ENCODE measurements at places on chromosomes 1 and 21.
A peak's percentile ranks its signal among the peaks of the same experiment; 100 is the strongest.

DNA sequence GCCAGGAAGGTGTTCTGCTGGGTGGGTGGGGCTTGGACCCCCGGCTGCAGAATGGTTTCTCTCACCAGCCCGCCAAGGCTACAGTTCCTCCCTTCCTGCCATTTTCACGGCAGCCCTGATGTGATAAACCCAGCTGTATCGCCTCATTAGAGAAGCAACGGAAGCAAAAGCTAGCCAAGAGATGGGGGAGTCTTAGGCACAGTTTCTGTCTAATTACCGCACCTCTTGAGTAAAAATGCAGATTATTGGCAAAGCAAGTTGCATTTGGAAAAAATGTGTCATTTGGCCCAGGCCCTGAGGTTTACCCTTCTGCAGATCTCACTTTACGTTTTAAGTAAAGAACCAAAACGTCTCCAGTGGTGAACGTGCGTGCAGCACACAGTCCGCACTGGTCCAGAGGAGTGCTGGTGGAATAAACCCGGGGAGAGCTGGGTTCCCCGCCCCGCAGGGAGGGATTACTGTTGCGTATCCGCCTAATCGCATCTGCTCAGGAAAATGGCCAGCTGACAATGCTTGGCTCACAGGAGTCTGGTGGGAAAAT, 109.9 kb downstream of the GALNT2 start:
- DNase-seq = peak; percentile 80

- DNase-seq = peak; percentile 82
Measured at GRCh38 chr1:224513787-224514209, 79.2 kb upstream of the WDR26 start.

GRCh38 chr1:6343506-6344405, 49.8 kb downstream of the ACOT7 start:
- DNase-seq = peak; percentile 62

GRCh38 chr21:39314143-39315027, 953 bp upstream of the BRWD1 start:
- DNase-seq = peak; percentile 45

GRCh38 chr1:86453664-86454063, 15.1 kb upstream of the CLCA1 start:
- DNase-seq = no peak

DNA sequence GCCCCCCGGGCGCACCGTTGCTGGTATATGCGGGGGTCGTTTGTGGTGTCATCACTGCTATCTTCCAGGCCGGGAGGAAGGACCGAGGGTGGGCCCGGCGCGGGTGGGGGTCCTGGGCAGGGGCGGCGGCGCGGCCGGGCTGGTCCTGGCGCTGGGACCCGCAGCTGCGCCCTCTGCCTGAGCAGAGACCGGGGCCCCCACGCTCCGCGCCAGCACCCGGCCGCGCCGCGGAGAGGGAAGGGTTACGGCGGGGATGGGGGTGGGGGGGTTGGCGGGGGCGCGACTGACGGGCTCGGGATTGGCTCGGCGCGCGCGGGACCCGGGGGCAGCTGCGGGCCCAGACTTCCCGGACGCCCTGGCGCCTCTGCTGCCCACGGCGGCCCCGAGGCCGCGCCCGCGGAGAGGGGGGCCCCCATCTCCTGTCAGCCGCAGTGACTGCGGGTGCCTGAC, 13.8 kb upstream of the SAMD11 start:
- DNase-seq = no peak

DNA sequence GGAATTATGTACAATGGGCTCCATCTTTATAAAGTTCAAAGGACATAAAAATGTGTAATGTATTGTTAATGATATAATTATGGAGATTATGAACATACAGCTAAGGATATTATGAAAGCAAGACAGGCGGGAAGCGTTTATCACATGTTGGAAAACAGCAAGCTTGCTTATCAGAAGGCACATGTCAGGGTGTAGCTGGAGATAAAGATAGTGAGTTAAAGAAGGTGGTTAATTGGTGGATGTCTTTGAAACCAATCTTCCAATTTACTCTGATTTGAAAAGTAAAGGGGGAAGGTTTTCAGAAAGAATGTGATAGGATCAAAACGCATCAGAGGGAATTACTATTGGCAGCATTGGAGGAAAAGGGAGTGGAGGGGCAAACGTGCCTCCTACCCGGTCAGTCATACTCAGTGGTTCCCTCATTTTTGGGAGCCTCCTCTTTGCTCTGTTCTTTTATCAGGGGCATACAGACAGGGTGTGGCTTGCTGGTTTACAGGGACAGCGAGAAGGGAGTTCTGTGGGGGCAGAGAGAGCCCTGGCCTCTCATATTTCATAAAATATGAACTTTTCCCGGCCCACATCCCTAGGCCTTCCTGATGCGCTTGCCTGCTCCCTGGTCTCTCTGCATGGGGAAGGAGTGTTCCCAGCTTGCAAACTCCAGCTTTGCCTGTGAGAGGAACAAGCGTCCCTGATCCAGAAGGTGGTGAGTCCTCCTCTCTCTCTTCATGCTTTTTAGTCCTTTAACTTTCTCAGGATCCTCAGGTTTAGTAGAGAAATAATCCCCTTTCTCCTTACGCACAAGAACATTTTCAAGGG, 8.0 kb upstream of the SVBP start:
- DNase-seq = no peak

- no peak for DNase-seq
Measured at GRCh38 chr1:47331875-47332274, 1.7 kb upstream of the CMPK1 start.

DNA sequence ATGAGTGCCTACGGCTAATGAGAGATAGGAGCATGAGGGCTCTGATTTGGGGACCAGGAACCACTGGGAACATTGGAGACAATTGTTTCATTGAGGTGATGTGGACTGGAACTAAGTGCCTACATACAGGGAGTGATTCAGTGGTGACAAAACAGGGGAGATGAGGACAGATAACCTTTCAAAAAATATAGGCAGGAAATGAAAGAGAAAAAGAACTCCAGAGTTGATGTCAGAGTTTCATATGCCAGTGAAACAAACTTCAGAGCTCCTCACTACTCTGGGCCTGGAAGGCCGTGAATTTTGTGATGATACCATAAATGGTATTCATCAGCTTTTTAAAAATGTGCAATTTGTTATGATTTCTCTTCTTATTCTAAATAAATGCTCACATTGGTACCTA, 39.3 kb downstream of the FASLG start:
- DNase-seq = no peak

GRCh38 chr1:67836769-67837168, 3.5 kb upstream of the GNG12 start:
- no peak for DNase-seq

GRCh38 chr1:42449256-42449655, 6.6 kb downstream of the ZMYND12 start:
- no peak for DNase-seq

GRCh38 chr21:42616941-42617340, 36.5 kb upstream of the PDE9A start:
- no peak for DNase-seq

GRCh38 chr1:201565024-201565730, 26.2 kb downstream of the NAV1 start:
- peak; percentile 36 for DNase-seq

GRCh38 chr1:9728451-9729295, 77.1 kb downstream of the PIK3CD start:
- DNase-seq = no peak

GRCh38 chr1:177978530-177978929, 8.7 kb upstream of the SEC16B start:
- DNase-seq = no peak

- no peak for DNase-seq
Measured at GRCh38 chr1:244496186-244496585, 35.1 kb downstream of the CATSPERE start.

- peak; percentile 61 for DNase-seq
Measured at GRCh38 chr1:150507912-150508864, at the start of gene ECM1. TSS of gene ECM1 (plus strand) at chr1:150508109. CDS start at chr1:150508210, 101 bp downstream.

DNA sequence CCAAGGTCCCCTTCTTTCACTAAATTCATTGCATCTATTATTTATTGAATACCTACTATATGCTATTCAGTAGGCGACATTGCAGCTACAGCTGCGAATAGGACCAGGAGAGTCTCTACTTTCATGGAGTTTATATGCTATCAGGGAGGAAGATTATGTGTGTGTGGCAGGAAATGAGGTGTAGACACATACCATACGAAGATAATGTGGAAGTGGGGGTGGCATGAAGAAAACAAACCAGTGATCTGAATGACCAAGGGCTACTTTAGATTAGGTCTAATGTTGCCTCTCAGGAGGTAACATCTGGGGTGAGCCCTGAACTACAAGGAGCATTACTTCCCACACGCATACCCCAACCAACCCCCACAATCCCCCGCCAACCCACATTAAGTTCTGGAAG, 1.0 kb upstream of the PPIH start:
- no peak for DNase-seq

DNA sequence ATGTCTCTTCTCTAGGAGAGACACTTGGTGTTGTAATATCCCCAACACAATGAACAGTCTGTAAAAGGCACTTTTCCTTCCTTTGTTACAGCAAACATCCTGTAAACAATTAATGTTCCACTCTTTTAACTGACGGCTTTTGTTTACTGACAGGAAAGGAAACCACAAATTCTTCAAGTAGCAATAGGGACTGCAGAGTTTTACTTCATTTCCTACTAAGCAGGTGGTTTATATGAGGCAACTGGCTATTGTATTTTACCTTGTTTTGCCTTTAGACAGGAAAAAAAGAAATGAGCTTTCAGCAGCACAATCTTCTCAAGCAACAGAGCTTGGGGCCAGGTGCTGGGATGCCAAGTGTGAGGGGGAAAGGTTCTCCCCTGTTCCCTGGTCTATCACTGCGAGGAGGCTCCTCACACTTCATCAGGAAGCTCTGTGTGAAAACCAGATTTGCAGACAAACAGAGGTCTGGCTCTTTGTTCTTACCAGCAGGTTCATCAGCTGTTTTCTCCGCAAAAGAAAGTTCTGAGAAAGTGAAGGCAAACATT, 51.2 kb downstream of the SIPA1L2 start:
- DNase-seq = no peak

- DNase-seq = no peak
Measured at GRCh38 chr1:111476761-111477309, 3.1 kb downstream of the C1orf162 start.

DNA sequence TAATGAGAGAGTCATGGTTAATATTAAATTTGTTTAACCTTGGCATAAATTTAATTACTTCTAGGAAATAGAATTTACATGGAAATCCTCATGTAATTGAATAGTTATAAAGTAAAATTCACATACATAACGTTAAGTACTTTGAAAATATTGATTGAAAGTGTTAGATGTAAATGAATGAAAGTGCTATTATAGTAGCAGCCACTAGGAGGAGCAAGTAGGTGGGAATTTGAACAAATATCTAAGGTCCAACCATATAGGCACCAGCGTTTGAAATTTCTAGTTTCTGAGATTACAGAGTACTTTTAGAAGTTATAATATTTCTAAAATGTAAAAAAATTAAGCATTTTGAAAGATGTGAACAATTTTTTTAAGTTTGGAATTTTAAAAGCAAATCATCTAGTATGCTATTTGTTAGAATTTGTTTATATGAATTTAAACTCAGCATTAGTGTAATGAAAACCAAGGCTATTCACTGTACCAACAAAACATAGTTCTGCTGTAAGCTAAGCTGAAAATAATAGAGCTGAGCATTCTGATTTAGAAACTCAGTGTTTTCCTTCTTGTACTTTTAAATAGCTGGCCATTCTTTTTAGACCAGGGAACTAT, 3.3 kb downstream of the B3GALT2 start:
- DNase-seq = no peak

DNA sequence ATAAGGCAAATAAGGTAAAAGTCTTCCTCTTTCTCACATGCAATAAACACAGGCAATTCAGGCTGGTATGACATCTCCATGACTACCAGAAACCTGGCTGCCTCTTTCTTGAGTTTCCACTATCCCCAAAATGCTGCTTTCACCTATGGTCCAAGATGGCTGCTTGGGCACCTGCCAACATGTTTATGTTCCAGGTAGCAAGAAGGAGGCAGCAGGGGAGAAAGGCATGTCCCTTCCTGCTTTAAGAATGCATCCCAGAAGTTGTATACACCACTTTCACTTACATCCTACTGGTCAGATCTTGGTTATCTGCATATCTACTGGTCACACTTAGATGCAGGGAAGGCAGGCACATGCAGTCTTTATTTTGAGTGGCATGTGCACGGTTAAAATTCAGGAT, 19.4 kb upstream of the ACOT11 start:
- no peak for DNase-seq

DNA sequence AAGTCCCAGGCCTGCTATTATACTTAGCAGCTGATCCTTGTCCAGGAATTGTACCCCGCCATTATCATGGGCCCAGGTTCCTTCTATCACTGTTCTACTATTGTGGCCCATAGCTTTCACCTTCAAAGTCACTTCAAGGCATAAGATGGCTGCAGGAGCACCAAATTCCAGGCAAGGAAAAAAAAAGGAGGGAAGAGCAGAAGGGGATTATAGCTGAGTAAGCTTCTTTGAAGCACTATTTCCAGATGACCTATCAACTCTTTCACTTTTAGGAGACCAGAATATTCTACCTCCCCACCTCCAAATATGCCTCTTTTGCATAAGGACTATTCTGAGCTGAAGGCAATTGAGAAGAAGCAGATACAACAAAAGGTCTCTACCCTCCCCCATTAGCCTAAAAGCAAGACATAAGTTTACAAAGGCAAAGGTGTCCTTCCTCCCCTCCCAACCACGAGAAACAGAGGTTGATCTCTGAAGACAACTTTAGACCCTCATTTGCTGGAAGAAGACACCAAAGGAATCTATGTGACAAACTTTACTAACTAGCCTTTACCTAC, 41.8 kb downstream of the PTAFR start:
- no peak for DNase-seq

GRCh38 chr1:240999826-241000225, 357.2 kb downstream of the RGS7 start:
- no peak for DNase-seq

- peak; percentile 36 for DNase-seq
Measured at GRCh38 chr1:153465811-153466636, 5.6 kb upstream of the S100A7 start.

GRCh38 chr1:145962157-145963102, 1.9 kb downstream of the ANKRD34A start:
- peak; percentile 46 for DNase-seq

DNA sequence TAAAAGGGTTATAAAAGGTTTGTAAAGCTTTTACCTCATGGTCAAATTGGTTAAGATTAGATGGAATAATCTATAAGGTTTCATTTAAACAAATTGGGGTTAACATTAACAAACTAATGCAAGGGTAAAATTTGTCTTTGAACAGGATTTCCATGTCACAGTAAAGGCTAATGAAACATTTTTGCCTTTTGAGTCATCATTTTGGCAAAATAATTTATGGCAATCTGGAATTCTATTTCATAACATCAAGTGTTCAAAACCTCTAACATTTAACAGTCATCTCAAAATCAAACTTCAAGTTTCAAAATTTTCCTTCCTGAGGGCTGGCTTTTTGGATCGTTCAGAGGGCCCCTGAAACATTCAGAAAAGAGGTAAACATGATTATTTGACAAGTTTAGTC, 6.6 kb upstream of the CD46 start:
- DNase-seq = no peak

- no peak for DNase-seq
Measured at GRCh38 chr1:195306281-195306680, 1302.0 kb downstream of the KCNT2 start.
